ENCODE measurements at places on chromosomes 5 and 9.

DNA sequence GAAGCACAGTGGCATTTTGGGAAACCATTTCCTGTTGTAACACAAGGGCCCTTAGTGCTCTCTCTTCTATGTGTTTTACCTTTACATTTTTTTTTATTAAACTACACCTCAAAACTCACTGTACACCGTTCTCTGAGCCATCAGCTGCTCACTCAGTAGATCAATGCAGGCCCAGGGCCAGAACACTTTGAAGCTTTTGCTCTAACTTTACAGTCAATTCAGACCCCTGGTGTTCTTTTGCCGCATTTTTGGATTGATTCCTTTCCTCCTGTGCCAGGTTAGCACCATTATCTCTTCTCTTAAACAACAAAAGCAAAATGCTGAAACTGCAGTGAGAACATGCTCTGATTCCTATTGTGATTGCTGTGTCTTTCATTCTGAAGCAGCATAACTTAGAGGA, 269.8 kb upstream of the RGMB start:
- H3K27ac ChIP-seq, result no peak overlapping the region
- no peak overlapping the region for H3K4me3 ChIP-seq
- H3K4me1 ChIP-seq, result no peaks in the 10 kb centered on the region
- H3K36me3 ChIP-seq, result no peaks in the 10 kb centered on the region
- DNase-seq, result no peak
- no peaks in the 10 kb centered on the region for H3K27me3 ChIP-seq

GRCh38 chr5:142644127-142644526, 41.8 kb downstream of the FGF1 start:
- H3K36me3 ChIP-seq, result no peaks in the 10 kb centered on the region
- H3K4me1 ChIP-seq, result no peaks in the 10 kb centered on the region
- H3K27ac ChIP-seq, result no peak overlapping the region
- H3K4me3 ChIP-seq, result no peak overlapping the region
- no peak for DNase-seq

DNA sequence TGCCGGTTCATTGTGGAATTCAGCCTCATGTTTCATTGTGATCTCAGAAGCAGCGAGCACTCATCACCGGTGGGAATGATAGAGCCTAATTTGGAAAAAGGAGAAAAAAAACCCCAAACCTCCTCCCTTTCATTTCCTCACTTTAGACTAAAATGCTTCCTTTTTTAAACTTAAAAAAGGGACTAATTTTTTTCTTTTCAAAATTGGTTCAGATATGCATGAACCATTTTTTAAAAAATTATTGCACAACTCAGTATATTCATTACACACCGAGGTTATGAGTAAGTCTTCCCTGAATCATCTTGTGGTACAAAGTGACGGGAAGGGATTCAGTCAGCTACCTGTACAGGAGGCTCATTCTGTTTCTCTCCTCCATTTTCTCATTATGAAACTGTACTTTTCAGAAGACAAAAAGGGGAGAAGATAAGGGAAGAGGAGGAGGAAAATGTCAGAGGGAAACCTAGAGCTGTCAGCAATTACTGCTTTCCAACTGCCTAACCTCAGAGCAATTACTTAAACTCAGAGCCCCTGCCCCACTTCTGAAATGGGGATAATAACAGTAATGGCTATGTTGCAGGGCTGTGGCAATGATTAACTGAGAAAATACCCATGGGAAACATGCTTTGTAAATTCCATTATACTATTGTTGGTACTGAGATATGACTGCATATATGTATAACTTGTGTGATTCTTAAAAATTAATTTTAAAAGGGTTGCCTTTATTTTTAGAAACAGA, 24.0 kb downstream of the GALNT10 start:
- no peak overlapping the region for H3K4me3 ChIP-seq
- H3K27ac ChIP-seq, result no peak overlapping the region

DNA sequence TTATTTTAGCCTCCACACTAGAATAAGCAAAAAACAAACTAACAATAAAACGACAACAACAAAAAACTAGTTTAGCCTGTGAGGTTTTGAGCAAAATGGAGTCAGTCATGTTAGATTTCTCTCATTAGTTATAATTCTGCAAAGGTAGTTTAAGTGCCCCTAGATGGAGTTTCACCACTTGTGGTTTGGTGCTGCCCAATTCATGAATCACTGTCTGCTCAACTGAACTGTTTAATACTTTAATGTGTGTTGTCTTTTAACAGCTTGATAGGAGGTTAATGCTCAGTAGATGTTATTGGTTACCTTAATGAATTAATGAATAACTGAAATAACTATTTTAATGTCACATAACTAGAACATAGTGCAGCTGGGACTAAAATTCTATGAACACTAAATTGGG, 3.5 kb upstream of the PLAA start:
- no peak overlapping the region for H3K4me3 ChIP-seq
- no peaks in the 10 kb centered on the region for H3K36me3 ChIP-seq
- H3K27ac ChIP-seq, result no peak overlapping the region
- no peak for DNase-seq
- H3K27me3 ChIP-seq, result no peaks in the 10 kb centered on the region

DNA sequence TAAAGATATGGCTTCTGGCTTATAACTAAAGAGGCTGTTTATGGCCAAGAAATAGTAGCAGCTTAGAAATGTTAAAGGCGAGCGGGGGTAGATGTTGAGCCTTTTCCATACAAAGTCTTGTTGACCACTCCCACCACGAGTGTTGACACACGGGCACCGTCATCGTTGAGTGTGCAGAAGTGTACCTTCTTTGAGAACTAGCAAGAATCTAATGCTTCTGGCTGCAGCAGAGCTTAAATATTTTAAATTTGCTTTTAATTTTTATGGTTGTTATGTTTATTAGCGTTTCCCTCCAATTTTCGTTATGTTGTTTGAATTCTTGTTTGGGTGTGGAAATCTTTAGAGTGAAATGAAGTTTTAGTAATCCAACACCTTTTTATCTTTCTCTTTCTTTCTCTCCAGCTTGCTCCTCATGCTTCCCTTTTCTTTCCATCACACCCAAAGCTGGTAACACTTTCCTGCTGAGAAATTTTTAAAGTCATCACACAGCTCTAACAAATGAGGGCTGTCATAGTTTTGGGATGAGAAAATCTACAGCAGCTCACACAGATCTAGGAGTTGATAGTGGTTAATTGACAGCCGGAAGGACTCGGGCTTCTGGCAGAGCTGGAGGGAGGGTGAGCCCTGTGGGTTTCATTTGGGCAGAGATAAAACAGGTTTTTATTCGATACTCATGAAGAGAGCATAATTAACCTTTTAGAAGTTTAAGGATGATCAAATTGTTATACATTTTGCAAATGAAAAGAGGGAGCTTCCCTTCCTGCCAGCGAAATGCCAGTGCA, 120.1 kb upstream of the ZNF608 start:
- H3K27ac ChIP-seq, result no peak overlapping the region
- no peak for DNase-seq
- H3K27me3 ChIP-seq, result no peaks in the 10 kb centered on the region
- H3K4me3 ChIP-seq, result no peak overlapping the region

- H3K4me3 ChIP-seq, result no peak overlapping the region
- peaks cover 2% of the 10 kb centered on the region for H3K36me3 ChIP-seq
- no peaks in the 10 kb centered on the region for H3K27me3 ChIP-seq
- no peaks in the 10 kb centered on the region for H3K4me1 ChIP-seq
These were observed 127.5 kb upstream of the POU5F2 start for GRCh38 chr5:93868851-93869250.

DNA sequence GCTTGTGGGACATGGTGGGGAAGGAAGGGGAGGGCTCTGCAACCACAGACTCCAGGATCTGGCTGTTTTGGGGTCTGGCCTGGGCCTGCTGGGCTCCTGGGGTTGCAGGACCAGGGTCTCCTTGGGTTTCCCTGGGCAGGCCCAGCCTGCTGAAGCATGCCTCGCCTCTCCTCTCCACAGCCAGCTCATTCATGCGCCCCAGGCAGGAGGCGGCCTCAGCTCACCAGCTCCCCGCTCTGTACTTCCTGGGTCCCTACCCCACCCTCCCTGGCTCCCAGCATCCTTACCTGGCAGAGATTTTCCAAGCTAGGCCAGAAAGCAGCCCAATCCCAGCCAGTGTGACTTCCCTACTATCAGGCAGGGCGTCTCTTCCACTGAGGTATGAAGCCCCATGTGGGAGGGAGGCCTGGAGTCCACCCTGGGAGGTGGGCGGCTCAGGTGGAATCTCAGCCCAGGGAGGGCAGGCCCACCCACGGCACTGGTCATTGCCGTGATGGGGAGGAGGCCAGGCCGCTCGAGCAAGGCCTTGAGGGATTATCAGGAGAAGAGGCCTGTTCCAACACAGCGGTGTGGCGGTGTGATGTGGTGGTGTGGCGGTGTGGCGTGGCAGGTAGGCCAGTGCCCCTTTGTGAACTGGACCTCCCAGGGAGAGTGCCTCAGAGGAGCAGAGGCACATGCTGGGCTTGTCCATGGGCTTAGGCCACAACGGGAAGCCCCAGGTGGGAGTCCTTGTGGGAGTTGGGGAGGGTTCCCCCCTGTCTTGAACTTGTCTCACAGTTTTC, 103.4 kb downstream of the DAB2IP start:
- no peaks in the 10 kb centered on the region for H3K36me3 ChIP-seq
- no peaks in the 10 kb centered on the region for H3K4me1 ChIP-seq
- no peak overlapping the region for H3K27ac ChIP-seq
- no peak overlapping the region for H3K4me3 ChIP-seq

GRCh38 chr5:125209650-125210049, 463.2 kb upstream of the ZNF608 start:
- H3K27me3 ChIP-seq, result no peaks in the 10 kb centered on the region
- H3K27ac ChIP-seq, result no peak overlapping the region
- H3K4me1 ChIP-seq, result peaks cover 5% of the 10 kb centered on the region
- H3K4me3 ChIP-seq, result no peak overlapping the region

DNA sequence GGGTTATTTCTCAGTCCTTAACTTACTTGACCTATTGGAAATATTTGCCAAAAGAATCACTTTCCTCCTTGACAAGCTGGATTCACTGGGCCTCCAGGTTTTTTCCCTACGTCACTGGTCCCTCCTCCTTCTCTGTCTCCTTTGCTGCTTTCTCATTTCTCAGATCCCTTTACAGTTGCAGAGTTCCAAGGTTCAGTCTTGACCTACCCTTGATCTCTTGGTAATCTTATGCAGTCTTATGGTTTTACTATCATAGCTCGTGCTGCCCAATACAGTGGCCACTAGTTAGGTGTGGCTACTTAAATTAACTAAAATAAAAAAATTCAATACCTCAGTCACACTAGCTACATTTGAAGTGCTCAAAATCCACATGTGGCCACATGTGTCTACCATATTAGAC, 11.4 kb downstream of the SLC38A9 start:
- DNase-seq, result no peak
- peaks cover 9% of the 10 kb centered on the region for H3K36me3 ChIP-seq
- no peak overlapping the region for H3K27ac ChIP-seq
- H3K4me1 ChIP-seq, result no peaks in the 10 kb centered on the region
- H3K27me3 ChIP-seq, result no peaks in the 10 kb centered on the region

DNA sequence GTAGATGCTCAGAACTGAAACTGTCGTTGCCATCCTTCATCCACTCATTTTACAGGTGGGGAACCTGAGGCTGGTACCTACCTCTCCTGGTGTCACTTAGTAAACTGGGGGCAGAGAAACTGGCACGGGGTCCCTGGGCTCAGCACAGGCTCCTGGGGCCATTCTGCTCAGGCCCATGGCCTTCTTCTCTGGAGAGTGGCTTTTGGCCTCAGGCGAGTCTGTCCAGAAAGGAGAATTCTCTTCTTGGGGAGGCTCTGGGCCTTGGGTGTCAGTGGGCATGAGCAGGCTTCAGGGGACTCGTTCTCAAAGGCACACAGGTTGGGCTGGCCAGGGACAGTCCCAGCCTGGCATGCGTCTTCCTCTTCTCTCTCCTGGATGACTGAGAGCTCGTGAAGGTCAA, 24.6 kb downstream of the COL5A1 start:
- H3K27me3 ChIP-seq, result no peaks in the 10 kb centered on the region
- no peak overlapping the region for H3K4me3 ChIP-seq
- H3K27ac ChIP-seq, result no peak overlapping the region
- no peaks in the 10 kb centered on the region for H3K4me1 ChIP-seq

DNA sequence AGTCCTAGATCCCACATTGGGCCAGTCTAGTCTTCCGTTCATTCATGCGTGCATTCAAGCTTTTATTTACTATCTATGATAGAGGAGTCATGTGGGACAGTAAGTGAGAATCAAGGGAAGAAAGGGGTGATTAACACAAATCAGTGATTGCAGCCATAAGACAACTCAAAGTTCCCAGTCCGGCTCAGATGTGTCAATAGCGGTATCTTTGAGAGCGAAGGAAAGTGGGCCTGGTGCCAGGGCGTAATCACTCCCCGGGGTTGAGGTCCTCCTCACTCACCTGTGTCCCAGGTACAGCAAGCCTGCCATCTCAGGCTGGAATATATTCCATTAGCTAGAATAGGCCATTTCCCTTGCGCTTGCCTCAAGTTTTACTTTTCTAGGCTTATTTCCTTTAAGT, 196.3 kb downstream of the ATP10B start:
- H3K4me3 ChIP-seq, result no peak overlapping the region
- no peaks in the 10 kb centered on the region for H3K4me1 ChIP-seq
- no peaks in the 10 kb centered on the region for H3K36me3 ChIP-seq
- DNase-seq, result no peak
- no peak overlapping the region for H3K27ac ChIP-seq
